ENCODE measurements at places on chromosomes 2 and 18.

GRCh38 chr18:41922176-41922575, 32.9 kb upstream of the PIK3C3 start:
- no peak for DNase-seq

DNA sequence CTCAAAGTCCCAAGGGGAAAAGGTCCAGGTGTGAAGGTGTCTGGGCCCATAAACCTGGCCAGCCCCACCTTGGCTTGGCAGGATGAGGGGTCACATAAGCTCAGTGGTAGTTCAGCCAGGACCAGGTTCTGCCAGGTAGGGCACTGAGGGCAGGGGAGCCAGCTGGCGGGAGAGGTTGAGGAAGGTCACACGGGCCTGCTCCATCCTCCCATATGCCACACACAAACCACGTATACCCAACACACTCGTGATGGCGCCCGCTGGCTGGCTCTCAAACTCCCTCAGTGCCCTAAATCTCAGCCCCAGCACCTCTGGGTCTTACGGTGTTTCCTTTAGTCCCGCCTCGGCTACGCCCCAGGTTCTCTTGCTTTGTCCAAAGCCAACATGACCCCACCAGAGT, 160.5 kb downstream of the ZFP36L2 start:
- DNase-seq: no peak

DNA sequence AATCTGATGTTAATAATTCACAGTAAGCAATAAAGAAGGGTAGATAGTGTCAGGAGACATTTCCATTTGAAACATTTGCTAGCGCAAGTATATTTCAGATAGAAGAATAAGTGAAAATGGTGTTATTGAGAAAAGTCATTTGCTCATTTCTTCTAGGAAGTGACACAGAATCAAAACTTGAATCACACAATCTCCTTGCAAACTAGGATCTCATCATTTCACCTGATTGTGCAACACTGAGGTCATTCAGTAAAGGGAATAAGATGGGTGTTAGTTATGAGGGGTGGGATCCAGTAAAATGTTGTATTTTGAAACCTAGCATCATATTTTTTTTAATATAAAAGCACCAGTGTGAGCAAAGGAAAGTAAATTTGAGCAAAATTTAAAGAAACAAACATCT, 208.0 kb upstream of the KCNJ3 start:
- DNase-seq: no peak

- DNase-seq: no peak
Measured at GRCh38 chr2:108382196-108382595, 4.4 kb downstream of the SULT1C4 start.

- no peak for DNase-seq
Measured at GRCh38 chr2:2455151-2455550, 124.1 kb upstream of the MYT1L start.

GRCh38 chr2:134458950-134459349, 205.1 kb downstream of the MGAT5 start:
- DNase-seq: no peak

- no peak for DNase-seq
Measured at GRCh38 chr18:62585274-62586150, 62.7 kb downstream of the ZCCHC2 start.

- DNase-seq: no peak
Measured at GRCh38 chr2:101307503-101307902, 998 bp downstream of the RNF149 start.

DNA sequence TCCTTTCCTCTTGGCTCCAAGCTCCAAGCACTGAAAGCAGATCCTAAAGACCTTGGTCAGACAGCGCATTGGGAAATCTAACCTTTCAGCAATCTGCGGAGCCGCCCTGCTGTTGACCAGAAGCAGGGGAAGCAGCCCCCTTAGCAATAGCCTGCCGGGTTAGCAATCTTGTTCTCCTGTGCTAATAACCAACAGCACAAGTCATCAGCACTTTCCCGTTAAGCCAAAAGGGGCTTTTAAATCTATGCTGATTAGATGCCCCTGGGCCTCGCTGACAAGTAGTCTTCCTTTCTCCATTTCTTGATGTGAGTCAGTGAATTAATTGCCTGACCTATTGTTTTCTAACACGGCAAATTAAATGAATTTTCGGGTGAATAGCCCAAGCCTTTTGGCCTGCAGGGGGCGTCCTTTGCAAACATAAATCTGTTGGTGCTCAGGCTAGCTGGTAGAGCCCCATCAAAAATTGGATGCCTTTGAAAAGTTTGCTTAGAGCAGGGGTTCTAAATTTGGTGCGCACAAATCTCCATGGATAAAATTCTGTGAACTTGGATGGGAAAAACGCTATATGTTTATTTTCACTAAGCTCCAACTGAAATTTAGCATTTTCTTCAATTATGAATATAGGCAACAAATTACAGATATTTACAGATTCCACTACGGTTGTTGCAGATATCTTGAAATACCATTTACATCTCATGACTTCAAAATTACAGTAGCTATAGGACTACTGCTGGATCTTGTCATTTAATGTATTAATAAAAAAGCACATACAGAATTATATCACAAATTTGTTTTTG, 24.6 kb downstream of the MAIP1 start:
- no peak for DNase-seq

DNA sequence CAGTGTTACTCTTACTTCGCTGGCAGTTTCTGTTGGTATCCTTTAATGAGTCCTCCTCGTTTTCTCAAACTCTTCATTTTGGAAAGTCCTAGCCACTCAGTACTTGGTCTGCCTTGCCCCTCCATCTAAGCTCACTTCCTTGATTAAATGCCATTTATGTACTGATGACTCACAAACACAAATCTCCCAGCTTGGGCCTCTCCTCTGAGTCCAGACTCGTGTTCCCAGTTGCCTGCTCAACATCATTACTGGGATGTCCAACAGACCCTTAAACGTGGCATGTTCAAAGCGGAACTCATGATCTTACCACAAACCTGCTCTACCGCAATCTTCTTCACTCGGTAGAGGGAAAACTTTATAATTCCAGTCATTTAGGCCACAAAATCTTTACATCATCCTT, 13.8 kb upstream of the CCDC68 start:
- DNase-seq: no peak

GRCh38 chr2:232319803-232320442, 58.6 kb upstream of the ALPP start:
- no peak for DNase-seq

DNA sequence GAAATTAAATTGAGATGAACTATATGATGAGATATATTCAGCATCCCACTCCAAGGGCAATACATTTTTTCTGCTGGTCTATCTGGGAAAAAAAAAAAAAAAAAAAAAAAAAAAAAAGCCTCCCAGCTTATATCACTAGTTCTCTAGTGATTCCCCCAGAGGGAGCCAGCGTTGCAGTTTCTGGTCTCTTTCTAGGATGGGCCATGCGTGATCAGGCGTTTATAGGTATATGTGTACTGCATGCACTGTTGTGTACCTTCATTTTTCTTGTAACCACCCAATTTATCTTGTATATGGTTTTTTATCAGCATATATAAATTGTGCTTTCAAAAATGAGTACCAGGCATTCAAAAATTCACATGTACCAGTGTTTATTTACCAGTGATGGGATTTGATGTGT, 35.1 kb downstream of the DCDC2C start:
- DNase-seq: no peak

DNA sequence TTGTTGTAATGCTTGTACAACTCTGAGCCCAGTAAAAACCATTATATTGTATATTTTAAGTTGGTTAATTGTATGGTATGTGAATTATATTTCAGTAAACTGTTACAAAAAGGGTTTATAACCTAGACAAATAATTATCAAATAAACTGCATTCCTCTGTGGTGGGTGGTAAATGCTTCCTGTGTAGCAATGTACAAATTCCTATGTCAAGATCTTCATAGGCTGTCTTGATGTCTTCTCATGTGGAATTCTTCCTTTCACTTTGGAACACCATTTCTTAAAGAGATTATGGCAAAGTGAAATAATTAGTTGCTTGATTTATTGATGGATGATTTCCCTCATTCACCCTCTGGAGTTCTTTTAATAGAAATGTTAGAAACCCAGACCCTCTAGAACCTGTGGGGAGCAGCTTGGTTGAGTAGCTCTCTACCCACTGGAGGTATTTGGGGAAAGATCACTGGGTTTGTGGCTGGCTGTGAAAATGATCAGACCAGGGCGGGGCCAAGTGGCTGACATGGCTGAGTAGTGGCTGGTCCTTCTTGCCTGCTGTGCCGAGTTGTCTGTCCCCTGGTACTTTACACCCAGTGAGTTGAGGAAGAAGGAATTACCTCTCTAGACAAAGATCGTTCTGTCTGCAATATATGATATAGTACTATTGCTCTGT, 22.4 kb upstream of the MGAT5 start:
- DNase-seq: no peak

GRCh38 chr2:14756981-14757657, 124.6 kb downstream of the LRATD1 start:
- no peak for DNase-seq

DNA sequence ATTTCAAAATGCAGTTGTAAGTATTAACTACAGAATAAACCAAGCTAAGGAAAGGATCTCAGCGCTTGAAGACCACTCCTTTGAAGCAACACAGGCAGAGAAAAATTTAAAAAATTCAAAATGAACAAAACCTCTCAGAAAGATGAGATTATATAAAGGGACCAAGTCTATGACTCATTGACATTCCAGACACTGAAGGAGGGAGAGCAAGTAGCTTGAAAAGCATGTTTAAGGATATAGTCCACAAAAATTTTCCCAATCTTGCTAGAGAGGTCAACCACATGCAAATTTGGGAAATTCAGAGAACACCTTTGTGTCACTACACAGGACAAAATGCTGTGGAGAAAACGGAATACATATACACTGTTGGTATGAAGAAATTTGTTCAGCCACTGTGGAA, 112.6 kb upstream of the MC4R start:
- no peak for DNase-seq

- no peak for DNase-seq
Measured at GRCh38 chr18:29823671-29824070, 1218.9 kb downstream of the DSC3 start.

GRCh38 chr2:106866641-106867040, 19.3 kb downstream of the ST6GAL2 start:
- no peak for DNase-seq

- DNase-seq: no peak
Measured at GRCh38 chr2:231425291-231425810, 29.8 kb downstream of the B3GNT7 start.

DNA sequence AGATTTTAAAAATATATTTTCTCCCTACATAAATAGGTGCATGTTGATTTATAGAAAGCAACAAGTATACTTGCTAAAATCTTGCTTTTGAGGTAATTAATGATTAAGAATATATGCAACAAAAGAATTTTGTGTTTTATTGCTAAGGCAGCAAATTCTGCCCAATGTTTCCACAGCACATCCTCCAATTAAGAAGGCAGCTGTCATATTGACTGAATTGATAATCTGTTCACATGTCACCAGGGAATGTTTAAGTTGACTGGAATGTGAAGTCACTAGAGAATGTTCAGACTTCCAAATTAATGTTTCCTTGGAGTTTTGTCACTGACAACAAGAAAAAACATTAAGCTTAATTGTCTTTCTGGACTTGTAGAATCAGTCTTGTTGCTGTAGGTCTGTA, 1602.7 kb upstream of the SLC39A10 start:
- no peak for DNase-seq

GRCh38 chr2:73074110-73075069, 2.9 kb upstream of the SFXN5 start:
- no peak for DNase-seq

DNA sequence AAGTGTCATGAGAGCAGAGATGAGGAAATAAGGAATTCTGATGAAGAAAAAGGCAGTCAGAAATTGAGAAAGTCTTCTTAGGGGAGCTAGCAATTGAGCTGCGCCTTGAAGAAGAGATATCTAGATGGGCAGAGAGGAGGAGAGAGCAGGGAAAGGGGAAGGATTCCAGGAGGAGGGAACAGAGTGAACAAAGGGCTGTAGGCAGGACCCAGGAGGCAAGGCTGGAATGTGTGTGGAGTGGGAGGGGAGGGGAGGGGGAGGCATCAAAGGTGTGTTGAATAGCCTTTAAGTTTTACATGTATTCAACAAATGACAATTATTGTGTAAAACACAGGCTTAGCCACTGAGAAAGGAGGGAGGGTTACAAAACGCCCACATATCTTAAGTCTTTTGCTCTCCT, 164.5 kb downstream of the TDRD15 start:
- DNase-seq: no peak

- DNase-seq: no peak
Measured at GRCh38 chr2:230068016-230068650, 591 bp downstream of the SLC16A14 start.

GRCh38 chr2:189370719-189371118, 70.6 kb upstream of the WDR75 start:
- DNase-seq: no peak

- no peak for DNase-seq
Measured at GRCh38 chr2:122100346-122100745, 344.9 kb downstream of the TSN start.

DNA sequence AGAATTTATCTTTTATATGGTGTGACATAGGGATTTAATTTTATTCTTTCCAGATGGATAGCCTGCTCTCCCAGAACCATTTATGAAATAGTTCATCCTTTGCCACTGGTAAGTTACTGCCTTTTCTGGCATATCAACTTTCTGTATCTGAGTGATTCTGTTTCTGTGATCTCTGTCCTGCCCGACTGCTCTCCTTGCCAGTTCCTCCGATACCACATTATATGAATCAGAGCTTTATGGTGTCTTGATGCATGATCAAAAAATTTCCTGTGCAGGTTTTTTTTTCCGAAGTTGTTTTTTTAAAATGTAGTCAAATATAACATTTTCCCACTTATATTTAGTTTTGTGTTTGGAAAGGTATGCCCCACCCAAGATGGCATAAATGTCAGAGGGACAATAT, 242.5 kb downstream of the CYP26B1 start:
- no peak for DNase-seq

- DNase-seq: no peak
Measured at GRCh38 chr2:225177098-225177497, 134.8 kb upstream of the DOCK10 start.

- peak; percentile 38 for DNase-seq
Measured at GRCh38 chr2:230824406-230824978, 40.2 kb upstream of the ITM2C start.

DNA sequence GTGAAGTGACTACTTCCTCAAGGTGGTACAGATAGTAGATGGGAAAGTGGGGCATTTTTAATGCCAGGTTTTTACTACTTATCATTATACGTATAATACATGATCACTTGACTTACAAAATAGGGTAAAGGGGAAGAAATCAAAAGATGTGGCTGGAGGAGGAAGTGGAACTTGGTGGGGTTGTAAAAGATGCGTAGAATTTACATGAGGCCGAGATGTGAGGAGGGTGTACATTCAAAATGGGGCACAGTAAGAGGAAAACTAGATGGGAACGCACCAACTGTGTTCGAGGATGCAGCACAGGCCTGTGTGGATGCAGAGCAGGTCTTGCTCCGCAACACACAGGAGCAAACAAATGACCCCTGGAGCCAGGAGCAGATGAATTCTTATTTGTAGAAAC, 403.3 kb downstream of the TXNL1 start:
- no peak for DNase-seq
